ENCODE measurements at places on chromosomes 11 and 22. TPM values are rescaled to one million over a fixed set of nuclear protein-coding genes. Genes with fewer than 3 reads are reported as not detected.

GRCh38 chr11:17630936-17631335 lies 83.9 kb downstream of the OTOG start:
- DNase-seq: no peak
- H3K27ac ChIP-seq: no peak overlapping the region
- no peaks in the 10 kb centered on the region for H3K36me3 ChIP-seq
- H3K27me3 ChIP-seq: no peaks in the 10 kb centered on the region

DNA sequence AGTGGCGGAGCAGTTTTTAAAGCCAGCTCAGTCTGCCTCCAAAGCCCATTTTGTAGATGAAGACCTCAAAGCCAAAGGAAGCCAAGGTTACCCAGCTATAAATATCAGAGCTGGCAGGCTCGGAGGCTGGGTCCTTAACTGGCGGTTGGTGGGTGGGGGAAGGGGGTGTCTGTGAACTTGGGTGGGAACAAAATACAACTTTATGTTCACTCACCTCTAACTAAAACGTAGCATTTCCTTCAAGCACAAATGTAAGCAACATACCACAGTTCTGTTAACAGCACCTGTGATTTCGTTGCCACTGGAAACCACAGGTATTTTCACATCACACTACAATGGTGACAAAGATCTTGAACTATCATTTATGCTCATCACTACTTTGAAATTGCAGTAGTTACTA lies 99.7 kb upstream of the SYT13 start:
- H3K27ac ChIP-seq: no peak overlapping the region
- H3K4me1 ChIP-seq: no peaks in the 10 kb centered on the region
- DNase-seq: no peak
- H3K36me3 ChIP-seq: no peaks in the 10 kb centered on the region
- H3K4me3 ChIP-seq: no peak overlapping the region

DNA sequence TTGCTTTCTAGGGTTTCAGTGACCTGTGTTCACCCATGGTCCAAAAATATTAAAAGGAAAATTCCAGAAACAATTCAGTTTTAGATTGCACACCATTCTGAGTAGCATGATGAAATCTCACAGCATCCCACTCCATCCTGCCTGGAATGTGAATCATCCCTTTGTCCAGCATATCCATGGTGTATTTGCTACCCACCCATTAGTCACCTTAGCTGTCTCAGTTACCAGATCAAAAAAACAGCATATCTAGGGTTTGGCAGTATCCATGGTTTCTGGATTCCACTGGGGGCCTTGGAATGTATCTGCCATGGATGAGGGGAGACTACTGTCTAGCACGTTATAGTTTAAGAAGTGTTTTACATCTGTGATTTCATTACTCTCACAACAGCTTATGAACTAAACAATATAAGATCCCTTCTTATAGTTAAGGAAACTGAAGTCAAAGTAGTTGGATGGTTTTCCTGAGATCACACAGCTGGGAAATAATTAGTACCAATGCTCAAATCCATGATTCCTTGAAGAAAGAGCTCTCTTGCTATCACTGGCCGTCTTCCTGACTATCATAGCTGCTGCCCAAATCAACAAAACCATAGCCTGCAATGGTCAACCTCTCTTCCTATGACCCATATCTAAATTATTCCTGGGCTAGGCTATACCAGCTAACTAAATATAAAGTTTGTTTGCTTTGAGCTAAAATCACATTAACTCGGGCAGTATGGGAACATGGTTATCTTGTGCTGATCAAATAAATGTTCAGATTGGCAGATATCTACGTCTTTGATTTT lies 122.6 kb downstream of the MICAL2 start:
- peaks cover 9% of the 10 kb centered on the region for H3K4me1 ChIP-seq
- peaks cover 8% of the 10 kb centered on the region for H3K36me3 ChIP-seq
- no peak overlapping the region for H3K4me3 ChIP-seq
- H3K27ac ChIP-seq: no peak overlapping the region
- DNase-seq: no peak

- no peak overlapping the region for H3K4me3 ChIP-seq
- H3K27ac ChIP-seq: no peak overlapping the region
- H3K36me3 ChIP-seq: no peaks in the 10 kb centered on the region
- H3K27me3 ChIP-seq: no peaks in the 10 kb centered on the region
These were observed 44.2 kb downstream of the ARFGAP2 start for GRCh38 chr11:47132490-47132889.

GRCh38 chr11:95095858-95096587 lies 6.4 kb downstream of the ENDOD1 start:
- DNase-seq: no peak
- H3K36me3 ChIP-seq: no peaks in the 10 kb centered on the region
- peak overlapping the region; percentile 33 for H3K4me3 ChIP-seq

DNA sequence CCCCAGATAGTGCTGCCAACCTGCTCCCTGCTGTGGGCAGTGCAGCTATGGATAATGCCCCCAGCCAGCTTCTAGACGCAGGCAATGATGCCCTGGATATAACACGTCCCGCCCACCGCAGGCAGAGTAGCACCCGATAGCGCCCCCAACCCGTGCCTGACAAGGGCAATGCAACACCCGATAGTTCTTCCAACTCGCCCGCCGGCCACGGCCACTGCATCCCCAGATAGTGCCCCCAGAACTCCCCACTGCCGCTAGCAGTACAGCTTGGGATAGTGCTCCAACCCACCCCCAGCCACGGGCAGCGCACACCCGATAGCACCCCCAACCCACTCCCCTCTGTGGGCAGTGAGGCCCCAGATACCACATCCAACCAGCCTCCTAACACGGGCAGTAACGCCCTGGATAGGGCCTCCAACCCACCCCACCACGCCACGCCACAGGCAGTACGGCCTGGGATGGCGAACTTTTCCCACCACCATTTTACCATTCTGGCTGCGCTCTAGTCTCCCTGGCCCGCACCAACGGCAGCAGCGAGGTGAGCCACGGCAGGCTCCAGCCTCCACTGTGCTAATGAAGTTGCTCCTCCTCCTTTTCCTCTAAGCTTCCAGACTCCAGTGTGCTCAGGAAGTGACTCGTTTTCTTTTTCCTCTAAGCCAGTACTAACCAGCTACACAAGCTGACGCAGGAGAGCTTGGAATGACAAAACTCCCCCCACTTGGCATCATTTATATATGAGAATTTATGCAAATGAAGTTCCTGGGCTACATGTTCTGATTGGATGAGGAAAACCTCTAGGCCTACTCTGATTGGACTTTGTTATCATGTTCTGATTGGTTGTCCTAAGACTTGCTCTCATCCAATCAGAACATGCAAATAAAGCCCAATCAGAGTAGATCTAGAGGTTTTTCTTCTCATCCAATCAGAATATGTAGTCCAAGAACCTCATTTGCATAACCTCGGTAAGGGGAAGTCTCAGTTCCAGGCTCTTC lies 3.0 kb upstream of the RFPL3 start:
- no peak overlapping the region for H3K4me3 ChIP-seq
- no peaks in the 10 kb centered on the region for H3K36me3 ChIP-seq
- no peaks in the 10 kb centered on the region for H3K4me1 ChIP-seq
- no peaks in the 10 kb centered on the region for H3K27me3 ChIP-seq
- no peak for DNase-seq
- H3K27ac ChIP-seq: no peak overlapping the region

DNA sequence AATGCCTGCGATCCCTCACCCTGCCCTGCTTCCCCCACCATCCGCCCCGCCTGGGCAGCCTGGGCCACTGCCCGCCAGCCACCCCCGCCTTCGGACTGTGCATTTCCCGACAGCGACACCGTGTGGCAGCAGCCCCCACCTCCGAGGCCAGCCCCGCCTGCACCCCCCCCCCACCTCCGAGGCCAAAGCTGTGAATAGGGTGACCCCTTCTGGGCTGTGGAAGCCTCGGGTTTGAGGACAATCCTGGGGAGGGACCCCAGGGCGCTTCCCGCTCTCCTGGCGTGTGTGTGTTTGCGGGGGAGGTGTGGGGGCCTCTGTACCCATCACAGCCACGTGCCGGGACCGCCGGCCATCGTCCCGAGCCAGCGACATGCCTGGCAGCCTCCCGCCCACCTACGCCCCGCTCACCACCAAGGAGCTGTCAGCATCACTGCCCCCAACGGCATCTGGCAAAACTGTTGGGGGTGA lies 33.8 kb upstream of the PPARA start:
- peaks cover 37% of the 10 kb centered on the region for H3K4me1 ChIP-seq
- no peaks in the 10 kb centered on the region for H3K27me3 ChIP-seq

GRCh38 chr11:123628936-123629683 lies 25.3 kb downstream of the SCN3B start:
- no peaks in the 10 kb centered on the region for H3K27me3 ChIP-seq
- H3K4me3 ChIP-seq: no peak overlapping the region
- no peak overlapping the region for H3K27ac ChIP-seq
- peaks cover 2% of the 10 kb centered on the region for H3K36me3 ChIP-seq
- peaks cover 7% of the 10 kb centered on the region for H3K4me1 ChIP-seq

- no peak for DNase-seq
- H3K27me3 ChIP-seq: no peaks in the 10 kb centered on the region
- no peak overlapping the region for H3K27ac ChIP-seq
These were observed 76.1 kb downstream of the KIRREL3 start for GRCh38 chr11:126924376-126925040.

- no peak overlapping the region for H3K4me3 ChIP-seq
- no peak for DNase-seq
- no peaks in the 10 kb centered on the region for H3K4me1 ChIP-seq
- H3K27ac ChIP-seq: no peak overlapping the region
- H3K36me3 ChIP-seq: no peaks in the 10 kb centered on the region
- H3K27me3 ChIP-seq: no peaks in the 10 kb centered on the region
These were observed 23.8 kb downstream of the KCNJ1 start for GRCh38 chr11:128843198-128843785.

- H3K4me3 ChIP-seq: no peak overlapping the region
- no peak overlapping the region for H3K27ac ChIP-seq
- H3K36me3 ChIP-seq: no peaks in the 10 kb centered on the region
- no peaks in the 10 kb centered on the region for H3K4me1 ChIP-seq
- H3K27me3 ChIP-seq: no peaks in the 10 kb centered on the region
These were observed 15.2 kb upstream of the EI24 start for GRCh38 chr11:125554038-125554437.

DNA sequence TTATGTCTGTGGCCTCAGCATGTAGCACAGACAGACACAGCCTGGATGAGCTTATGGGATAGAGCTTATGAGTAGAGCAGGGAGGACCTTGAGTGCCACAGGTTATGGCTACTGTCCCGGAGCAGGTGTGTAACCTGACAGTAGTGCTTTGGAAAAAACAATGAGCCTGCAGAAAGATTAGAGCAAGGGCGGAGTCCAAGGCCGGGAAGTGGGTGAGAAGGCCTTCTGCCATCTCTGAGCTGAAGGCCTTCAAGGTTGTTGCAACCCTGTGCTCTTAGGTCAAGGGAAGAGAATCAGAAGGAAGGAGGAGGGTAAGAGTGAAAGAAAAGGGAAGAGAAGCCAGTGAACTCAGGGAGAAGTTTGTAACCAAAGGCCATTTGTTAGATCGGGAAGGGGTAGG lies 3.9 kb upstream of the TAGLN start:
- no peaks in the 10 kb centered on the region for H3K27me3 ChIP-seq

- no peak for DNase-seq
- H3K36me3 ChIP-seq: no peaks in the 10 kb centered on the region
- no peak overlapping the region for H3K4me3 ChIP-seq
These were observed 195.4 kb upstream of the ARHGAP20 start for GRCh38 chr11:110907629-110908028.

The MRGPRE gene
- polyA plus RNA-seq: not detected

The OR8K5 gene
- polyA plus RNA-seq: not detected

The WNT11 gene
- 4.5 TPM for polyA plus RNA-seq

The SHANK2 gene
- polyA plus RNA-seq: 0.01 TPM

The LDHAL6A gene
- polyA plus RNA-seq: not detected

The DCDC1 gene
- polyA plus RNA-seq: not detected

The TYR gene
- not detected for polyA plus RNA-seq

The SYT12 gene
- 0.38 TPM for polyA plus RNA-seq

The UNC93B1 gene
- polyA plus RNA-seq: 1.9 TPM

Data from psoas muscle (tissue), 8 donors.